ENCODE measurements at places on chromosomes 2 and 18.

DNA sequence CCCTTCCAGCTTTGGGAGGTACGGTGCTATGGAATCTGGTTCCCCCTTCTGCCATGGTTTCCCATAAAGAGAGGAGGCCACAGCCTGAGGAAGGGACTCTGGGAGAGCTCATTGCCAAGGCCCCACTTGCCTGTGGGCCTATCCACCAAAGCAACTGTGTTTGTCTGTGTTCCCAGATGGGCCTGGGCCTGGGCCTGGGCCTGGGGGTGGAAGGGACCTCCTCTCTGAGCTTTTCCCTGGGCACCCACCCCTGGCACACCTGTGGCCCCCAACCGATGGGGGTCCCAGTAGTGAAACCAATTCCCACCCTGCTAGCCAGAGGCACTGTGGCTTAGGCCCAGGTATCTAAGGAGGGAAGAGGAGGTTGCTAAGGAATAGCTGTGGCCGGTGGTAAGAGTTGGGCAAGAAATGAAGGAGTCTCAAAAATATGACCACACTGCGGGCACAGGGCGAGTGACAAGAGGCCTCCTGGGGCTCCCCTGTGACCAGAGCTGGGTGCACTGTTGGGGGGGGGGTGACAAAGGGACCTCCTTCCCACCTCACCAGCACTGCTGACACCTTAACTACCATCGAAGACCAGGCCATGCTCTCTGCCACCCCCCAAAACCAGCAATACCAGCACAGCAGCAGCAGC is 4.9 kb upstream of the DUSP2 start:
- DNase-seq = no peak

DNA sequence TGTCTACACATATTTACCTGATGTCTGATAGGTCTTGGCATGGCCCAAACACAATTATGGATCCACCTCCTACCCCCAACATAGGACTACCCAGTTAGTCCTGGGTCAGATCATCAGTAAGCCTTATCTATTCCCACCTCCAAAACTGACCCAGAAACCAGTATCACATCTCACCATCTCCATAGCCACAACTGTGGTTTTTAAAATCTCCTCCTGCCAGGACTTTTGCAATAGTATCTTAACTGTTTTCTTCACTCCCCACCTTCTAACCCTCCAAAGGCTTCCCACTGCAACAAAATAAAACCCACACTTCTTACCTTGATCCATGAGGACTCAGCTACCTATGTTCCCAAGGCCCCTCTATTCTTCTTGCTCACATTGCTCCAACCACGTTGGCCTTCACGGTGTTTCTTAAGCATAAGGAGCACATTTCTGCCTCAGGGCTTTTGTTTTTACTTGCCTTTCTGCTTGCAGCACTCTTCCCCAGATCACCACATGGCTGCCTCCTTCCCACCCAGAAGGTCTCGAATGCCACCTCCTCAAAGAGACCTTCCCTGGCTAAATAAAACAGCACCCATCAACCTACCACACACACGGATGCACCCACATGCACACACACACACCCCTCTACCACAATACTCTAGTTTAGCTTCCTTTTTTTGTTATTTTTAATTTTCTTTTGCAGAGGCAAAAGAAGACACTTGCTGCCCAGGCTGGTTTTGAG is 125.9 kb upstream of the SLC1A4 start:
- DNase-seq = peak; percentile 24

DNA sequence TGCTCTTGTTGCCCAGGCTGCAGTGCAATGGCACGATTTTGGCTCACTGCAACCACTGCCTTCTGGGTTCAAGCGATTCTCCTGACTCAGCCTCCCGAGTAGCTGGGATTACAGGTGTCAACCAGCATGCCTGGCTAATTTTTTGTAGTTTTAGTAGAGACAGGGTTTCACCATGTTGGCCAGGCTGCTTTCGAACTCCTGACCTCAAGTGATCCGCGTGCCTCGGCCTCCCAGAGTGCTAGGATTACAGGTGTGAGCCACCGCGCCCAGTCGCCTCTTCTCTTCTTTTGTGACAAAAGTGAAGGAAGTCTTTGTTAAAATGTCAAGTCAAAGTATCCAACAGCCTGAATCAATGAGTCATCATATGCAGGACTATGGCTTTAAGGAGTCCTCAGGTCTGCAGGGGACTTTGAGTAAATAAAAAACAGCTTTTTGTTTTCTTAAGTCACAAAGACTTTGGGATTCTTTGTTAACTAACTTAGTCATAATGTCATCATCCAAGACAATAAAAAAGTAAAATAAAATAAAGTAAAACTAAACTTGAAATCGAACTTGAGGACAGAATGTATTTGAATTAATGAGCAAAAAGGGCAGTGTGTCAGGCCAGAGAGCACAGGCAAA is 1153.2 kb downstream of the SUCLG1 start:
- DNase-seq = no peak

DNA sequence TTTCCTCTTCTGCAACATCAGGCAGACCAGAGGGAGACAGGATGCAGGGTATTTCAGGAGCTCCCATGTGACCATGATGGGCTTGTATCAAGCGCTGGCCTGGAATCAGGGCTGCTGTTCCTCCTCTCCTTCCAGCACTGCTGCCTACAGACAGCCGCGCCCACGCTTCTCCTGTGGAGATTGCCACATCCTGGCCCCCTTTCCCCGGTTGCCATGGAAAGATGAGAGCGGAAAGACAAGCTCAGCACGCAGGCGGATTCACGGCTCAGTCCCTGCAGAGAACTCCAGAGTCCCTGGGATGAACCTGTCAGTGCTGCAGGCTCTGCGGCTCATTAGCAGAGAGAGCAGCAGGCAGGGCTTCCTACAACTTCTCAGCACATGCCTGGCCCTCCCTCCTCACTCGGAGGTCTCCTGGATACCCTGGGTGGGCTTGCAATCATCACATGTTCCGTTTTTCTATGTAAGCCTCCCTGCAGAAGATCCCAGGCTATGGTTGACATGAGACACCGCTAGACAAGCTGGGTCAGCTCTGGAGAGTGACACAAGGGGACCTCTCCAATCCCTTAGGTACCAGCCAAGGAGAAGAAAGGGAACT is 497.8 kb upstream of the MYT1L start:
- no peak for DNase-seq

DNA sequence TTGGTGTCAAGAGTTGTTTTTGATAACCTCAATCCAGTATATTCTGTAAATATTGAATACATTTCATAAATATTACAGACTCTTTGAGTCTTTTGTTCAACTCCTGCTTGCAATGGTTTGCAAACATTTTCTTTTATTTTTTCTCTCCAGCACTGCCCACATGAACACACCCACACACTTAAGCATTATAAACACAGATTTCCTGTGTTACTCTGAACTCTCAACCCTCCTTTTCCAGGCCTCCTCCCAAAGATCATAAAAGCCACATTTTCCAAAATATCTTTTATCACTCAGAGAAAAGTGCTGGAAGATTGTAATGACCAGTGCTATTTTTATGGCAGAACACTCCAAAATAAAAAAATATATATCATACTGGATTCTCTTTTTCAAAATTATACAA is 20.5 kb downstream of the ARHGAP25 start:
- DNase-seq = no peak

DNA sequence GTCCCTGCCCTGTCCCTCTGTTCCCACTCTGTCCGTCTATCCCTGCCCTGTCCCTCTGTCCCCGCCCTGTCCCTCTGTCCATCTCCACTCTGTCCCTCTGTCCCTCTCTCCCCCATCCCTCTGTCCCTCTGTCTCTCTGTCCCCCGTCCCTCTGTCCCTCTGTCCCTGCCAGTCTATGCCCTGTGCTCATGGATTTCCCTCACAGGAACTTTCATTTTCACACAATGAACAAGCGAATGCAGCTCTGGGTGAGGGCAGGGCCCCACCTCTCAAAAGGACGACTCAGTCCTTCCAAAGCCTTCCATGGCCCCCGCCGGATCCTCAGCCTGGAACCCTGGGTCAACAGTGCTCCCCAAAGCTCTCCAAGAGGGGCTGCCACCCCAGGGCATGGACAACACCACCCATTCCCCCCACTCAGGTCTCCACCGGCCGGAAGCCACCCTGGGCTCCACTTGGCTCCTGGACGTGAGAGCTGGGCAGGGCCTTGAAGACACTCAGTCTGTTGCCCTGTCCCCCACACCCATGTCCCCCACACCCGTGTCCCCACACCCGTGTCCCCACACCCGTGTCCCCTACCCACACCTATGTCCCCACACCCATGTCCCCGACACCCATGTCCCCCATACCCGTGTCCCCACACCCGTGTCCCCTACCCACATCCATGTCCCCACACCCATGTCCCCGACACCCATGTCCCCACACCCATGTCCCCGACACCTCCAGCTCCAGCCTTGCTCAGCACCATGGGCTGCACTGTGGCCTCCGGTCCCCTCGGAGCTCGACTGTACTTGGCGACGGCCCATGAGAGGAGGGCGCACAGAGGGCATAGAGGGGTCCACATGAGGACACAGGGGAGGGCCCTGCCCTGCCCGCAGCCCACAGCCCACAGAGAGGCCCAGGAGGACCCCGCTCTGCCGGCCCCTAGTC is 156.0 kb downstream of the PXDN start:
- no peak for DNase-seq

GRCh38 chr2:96115631-96116423 is 544 bp downstream of the ADRA2B start:
- no peak for DNase-seq

DNA sequence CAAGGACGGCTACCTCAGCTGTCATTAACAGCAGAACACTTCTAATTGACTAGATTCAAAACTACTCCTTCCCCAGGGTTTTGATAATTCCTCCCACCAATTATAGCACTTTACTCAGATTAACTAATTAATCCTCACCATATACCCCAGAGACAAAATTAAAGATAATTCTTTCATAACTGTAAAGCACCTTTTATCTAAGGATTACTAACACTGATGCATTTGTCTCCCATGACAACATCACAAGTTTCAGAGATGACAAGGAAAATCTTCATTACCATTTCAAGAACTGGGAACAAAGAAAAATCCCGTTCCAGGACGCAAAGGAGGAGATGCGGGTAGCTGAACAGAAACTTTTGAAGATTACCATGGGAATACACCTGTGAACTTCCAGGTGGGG is 129.4 kb upstream of the ITGA6 start:
- DNase-seq = no peak

GRCh38 chr2:118223992-118224894 is 136.0 kb downstream of the INSIG2 start:
- peak; percentile 44 for DNase-seq

GRCh38 chr2:51379997-51380396 is 348.1 kb upstream of the NRXN1 start:
- DNase-seq = no peak

DNA sequence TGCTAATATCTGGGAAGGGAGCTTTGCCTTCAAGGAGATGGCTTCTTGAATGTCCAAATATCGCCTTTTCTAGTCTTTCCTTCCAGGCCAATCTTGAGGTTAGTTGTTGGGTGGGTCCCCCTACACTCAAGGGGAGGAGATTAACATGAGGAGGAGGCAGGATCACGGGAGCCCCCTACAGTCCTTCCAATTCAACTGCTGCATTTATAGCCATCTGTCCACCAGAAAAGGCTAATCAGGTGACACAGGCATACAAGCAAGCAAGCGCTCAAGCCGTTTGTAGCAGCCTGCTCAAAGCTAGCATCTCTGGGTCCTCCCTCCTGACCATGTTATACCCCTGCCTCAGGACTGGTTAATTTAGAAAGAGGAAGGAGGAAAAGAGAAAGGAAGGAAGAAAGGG is 87.6 kb downstream of the MRPS9 start:
- DNase-seq = no peak

DNA sequence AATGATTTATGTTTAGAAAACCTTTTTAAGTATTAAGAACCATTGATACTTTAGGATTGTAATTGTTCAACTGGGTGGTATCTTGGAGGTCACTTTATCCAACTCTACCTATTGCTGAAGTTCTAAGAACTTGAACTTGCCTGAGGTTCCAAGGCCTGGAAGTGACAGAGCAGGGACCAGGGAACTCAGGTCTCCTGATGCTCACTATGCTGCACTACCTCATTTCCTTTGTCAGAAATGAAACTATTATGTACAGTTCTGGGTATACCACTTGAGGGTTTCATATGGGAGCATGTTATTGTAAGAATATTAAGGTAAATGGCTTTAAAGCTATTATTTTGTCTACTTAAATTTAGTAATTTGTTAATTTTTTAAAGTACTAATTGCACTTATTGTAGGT is 3.0 kb downstream of the MBD5 start:
- DNase-seq = no peak

- DNase-seq = no peak
Observed at GRCh38 chr18:62337336-62337735, 12.2 kb downstream of the TNFRSF11A start.

GRCh38 chr2:168432565-168433186 is 23.4 kb upstream of the CERS6 start:
- DNase-seq = no peak

GRCh38 chr2:199982126-199982843 is 26.9 kb downstream of the MAIP1 start:
- DNase-seq = no peak

DNA sequence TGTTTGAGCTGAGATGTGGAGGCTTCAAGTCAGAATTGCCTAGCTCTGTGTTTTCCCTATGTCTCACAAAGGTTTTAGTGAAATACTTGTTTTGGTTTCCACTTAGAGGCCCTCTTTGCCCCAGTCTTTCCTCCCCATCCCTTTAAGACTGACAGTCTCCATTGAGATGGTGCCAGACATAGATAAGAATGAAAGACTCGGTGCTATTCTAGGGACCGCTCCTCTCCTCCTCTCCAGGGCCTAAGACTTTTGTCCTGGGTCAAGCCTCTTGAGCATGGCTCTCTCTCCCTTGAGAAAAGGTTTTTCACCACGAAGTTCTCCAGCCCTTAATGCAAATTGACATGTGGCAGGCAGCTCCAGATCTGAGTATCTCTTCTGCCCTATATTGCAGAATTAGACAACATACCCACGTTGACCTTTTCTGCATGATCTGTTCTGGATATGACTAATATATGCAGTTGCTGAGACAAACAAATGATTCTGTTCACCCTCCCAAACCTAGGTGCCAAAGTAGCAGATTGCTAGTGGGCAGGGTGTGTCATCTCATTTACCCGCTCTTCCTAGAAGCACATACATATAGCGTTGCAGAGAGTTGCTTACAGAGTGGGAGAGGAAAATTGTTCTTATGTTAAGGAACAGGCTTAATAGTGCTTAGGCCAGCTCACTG is 47.5 kb upstream of the ACSL3 start:
- peak; percentile 42 for DNase-seq
